Globus pallidus (tissue), 1 donor: ENCODE measurements at places on chromosomes 1 and 21.
A peak's percentile ranks its signal among the peaks of the same experiment; 100 is the strongest.

DNA sequence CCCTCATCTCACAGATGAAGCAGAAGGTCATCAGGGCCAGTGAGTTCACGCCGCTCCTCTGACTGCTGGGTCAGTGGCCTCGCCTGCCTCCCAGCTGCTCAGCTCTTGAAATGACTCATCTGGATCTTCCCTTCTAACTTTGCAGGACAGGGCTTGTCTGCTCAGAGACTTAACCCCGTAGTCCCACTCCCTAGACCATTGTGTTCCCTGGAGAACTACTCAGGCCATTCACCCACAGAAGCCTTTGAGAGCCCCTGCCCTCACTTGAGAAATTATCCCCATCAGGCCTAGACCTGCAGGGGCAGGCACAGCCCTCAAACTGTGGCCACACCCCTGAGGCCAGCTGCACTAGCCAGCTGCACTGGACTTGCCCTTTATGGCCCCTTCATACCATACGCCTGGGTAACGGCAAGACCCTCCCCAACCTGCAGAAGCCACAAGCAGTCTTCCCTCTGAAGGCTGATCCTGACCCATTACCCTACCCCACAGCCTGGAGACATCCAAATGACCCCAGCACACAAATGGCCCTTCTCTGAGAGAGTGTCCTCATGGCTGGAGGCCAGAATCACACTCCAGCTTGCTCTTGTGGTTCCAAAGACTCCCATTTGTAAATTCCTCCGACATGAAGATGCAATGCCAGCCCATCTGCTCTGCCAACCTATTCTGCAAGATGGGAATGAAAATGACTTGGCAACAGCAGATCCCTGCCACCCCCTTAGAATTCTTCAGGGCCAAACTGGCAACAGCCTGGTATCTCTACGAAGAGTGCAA, 33.2 kb downstream of the RCSD1 start:
- no peak for DNase-seq

DNA sequence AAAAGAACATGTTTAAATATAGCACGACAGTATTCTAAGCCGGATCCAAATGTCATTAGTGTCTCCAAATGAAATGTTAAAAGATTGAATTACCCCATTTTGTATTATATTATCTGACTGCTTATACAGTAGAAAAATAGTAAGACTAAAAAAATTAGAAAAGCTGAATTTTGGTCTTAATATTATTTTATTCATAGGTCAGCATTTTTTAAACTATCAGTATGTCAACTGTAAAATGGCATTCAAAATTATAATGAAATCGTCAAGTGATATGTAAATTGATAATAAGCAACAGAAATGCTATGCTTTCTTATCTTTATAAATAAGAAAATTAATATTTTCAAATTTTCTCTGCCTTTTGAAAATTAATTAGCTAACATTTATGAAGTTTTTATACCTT, 16.6 kb downstream of the SLC44A5 start:
- DNase-seq: no peak

DNA sequence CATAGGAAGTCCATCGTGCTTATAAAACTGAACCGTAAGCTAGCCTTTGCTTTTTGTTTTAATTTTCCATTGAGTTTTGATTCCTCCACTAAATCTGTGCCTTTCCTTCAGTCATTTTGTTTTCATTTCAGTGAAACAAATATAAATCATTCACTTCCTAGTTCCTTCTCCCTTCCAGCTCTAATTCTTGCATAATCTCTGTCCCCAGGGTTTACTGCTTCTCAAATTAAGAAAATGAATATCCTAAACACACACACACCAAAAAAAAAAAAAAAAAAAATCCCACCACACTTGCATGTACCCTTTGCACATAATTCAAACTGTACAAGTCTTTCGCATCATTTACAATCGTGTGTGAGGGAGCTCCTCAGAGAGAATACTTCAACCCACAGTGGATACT, 6.8 kb downstream of the KCNH1 start:
- DNase-seq: no peak

DNA sequence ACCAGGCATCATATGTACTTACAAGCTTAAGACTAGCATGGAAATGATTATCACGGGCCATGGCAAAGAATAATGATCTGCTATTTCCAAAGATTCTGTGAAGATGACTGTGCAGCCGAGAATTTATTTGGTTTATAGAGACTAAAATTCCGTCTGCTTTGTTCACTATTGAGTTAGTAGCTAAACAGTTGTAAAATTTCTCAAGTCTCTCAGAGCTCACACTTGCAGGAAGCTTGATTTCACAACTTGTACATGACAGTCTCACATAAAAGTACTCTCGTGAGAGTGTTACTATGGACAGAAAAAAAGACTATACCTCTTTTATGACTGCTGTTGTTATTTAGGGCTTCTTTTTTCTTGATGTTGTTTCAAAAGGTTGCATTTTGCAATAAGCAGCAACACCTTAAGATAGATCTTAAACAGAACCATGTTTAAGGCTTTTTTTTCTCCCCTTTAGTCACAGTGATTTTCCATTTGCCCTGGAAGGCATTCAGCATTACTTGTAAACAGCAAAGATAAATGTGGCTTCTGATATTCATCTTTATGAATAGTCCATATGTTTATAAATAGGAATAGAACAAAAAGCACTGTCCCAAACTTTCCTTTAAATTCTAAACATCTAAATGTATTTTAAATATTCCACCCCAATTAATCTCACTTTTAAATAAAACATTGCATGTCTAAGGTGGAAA, 24.8 kb downstream of the ST6GALNAC5 start:
- no peak for DNase-seq

DNA sequence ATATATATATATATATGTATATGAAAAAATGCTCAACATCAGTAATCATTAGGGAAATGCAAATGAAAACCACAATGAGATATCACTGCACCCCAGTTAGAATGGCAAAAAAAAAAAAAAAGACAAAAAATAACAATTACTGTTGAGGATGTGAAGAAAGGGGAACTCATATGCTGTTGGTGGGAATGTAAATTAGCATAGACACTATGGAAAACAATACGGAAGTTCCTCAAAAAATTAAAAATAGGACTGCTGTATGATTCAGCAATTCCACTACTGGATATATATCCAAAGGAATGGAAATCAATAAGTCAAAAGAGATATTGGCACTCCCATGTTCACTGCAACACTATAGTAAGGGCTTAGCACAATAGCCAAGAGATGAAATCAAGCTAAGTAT, 41.5 kb upstream of the CTBS start:
- DNase-seq: no peak

DNA sequence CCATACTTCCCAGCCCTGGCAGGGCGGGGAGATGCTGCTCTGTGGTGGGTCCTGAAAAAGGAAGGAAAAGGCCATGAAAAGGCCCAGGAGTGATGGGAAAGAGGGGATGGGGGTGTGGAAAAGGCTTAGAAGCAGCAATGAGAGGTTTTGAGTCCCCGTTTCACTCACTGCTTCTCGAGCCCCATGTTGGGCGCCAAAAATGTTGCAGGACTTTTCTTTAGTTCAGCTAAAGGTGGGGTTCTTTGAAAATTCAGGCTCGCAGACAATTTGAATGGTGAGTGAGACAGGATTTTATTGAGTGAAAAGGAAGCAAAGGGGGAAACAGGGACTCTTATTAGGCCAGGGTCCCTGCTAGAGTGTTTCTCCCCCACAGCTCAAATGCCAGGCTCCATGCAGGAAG, 93.1 kb downstream of the MRPS6 start:
- DNase-seq: no peak

DNA sequence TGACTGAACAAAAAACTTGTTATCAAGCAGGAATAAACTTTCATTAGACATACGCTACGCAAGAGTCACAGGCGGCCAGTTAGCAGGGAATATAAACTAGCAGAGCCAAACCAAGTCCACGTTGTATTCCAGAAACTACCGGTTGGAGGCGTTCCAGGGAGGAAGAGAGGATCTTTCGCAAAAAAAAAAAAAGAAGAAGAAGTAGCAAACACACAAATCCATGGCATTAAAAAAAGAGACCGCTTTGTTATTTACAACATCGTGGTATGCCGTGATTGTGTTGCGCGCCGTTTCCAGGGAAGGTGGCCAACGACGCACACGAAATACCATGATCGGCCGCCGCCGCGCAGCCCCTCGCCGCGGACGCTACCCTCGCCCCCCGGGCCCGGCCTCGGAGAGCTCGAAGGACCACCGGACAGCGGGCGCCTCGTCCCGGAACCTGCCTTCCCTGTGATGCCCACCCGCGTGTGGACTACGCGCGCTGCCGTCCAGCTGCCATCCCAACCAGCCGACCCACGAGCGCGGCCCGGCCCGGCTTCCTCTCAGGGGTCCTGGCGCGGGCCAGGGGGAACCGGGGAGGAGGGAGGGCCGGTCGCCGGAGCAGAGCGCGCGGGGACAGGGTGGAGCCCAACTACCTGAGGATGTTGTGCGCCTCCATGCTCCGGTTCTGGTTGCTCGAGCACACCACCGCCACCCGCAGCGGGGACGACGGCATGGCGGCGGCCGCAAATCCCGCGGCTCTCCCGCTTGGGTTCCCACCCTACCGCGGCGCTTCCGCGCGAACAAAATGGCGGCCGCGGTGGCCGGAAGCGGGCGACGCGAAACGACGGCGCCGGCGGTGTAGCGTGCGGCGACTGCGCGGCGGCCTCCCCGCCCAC, 581 bp downstream of the SSU72 start:
- no peak for DNase-seq

DNA sequence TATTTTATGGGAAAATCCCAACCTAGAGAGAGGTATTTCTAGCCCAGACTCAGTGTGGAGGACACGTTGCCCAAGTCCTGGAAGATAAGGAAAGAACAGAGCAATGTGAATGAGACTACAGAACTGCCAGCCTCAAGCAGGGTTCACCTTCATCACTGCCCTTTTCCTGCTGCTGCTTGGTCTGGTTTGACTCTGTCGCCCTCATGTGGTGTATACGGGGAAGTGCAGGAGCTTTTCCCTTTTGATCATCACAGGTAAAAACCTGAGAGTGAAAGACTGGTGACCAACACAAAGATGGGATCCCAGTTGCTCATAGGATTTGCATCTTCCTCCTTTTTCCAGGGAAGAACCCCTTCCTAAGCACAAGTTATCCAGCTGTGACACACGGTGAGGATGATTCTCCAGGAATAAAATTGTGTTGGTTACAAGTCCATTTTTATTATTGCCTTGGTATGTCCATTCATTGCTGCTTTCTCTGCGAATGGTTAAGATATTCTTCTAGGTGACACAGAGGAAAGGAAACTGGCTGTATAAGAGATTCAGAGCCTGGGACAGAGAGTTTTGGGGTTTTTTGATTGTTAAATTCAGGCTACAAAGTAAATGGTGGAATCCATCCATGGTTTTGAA, 89.5 kb upstream of the CD53 start:
- DNase-seq: peak; percentile 36

- DNase-seq: no peak
These were observed 51.2 kb downstream of the CCDC185 start for GRCh38 chr1:223444411-223444810.

DNA sequence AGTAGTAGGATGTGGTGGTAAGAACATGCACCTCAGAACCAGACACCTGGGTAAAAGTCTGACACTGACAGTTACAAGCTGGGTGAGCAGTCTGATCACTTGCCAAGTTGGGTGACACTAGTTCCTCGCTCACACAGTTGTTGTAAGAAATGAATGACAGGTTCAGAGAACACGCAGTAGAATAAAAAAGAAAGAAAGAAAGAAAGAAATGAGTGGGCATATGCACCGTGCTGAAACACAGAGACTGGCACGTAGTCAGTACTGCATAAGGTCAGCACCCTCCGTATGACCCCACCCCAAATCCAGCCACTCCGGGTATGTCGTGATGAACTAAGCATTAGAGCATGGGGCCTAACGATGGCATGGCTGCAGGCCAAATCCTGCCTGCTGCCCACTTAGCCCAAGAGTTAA, 90.6 kb downstream of the GLUL start:
- peak; percentile 39 for DNase-seq

DNA sequence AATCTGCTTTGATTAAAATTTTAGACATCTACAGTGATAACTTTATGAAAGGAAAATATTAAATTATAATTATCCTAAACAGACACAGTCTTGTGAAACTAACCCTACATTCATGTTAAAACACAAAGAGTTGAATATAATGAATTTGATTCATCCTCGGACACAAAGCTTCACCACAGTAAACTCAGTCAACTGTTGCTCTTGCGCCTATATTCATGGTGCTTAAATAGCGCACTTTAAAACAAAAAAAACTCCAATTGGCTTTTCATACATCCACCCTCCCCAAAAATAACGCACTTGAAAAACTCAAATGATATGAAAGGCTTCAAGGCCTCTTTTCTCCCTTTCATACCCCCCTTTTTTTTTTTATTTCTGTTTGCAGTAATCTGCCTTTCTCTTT, 260.3 kb downstream of the FAF1 start:
- peak; percentile 75 for DNase-seq

DNA sequence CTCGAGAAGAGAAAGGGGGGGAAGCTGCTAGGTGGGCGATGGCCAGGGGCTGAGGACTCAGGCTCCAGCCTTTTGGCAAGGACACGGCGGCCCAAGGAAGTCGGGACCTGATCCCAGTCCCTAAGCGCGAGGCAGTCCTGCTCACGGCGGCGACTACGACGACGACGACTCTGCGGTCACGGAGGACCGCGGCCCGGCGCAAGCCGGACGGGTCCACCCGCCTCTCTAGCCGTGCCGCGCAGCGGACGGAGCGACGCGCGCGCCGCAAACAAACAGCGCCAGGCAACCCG, 401 bp downstream of the WNT9A start:
- DNase-seq: no peak

DNA sequence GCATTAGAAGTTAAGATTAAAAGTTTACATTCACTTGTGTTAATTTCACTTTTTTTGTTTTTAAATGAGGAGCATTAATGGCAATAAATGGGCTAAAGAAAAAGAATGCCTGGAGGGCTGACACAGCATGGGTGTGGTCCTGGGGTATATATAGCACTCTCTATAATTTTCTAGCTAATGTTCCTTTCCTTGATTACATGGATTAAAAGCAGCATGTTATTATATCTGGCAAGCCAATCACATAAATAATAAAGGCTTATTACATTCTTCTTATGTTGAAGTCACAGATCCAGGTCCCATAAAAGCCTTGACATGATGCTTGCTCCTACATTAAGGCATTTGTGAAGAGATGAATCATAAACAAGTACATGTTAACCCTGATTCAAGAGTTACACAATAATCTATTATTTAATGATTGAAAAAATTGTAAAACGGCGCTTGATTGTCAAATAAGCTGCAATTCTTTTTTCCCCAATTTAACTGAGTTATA, 91.4 kb downstream of the LYPLAL1 start:
- no peak for DNase-seq

DNA sequence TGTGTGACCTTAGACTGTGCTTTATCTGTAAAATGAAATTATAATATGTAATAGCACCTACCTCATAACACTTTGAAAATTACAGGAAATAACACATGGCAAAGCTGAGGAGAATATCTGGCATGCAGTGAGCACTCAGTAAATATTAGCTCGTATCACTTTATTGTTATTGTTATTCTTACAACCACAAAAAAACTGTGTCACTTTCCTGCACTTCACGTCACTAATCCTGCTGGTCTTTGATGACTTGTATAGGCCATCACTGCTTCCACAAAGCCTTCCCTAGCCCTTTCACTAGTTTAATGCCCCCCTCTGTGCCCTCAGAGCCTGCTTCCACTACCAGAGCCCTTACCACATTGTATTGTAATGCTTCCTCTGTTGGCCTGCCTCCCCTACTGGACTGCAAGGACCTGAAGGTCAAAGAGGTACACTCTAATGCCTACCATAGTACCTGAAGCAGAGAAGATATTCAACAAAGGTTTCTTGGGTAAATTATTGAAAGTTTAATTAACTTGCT, 231.6 kb downstream of the NFIA start:
- no peak for DNase-seq
